Smooth muscle cell of the pulmonary artery (primary cell): ENCODE measurements at places on chromosomes 7 and 10. TPM values are rescaled to one million over a fixed set of nuclear protein-coding genes. Genes with fewer than 3 reads are reported as not detected.

Gene CDNF
- 0.59 and 2.6 TPM in 2 replicates for total RNA-seq

Gene TAS2R41
- not detected in 2 replicates for total RNA-seq

Gene ASAH2
- 0.53 and 3.2 TPM in 2 replicates for total RNA-seq

Gene NPFFR1
- total RNA-seq, result not detected in 2 replicates

Gene PIP
- total RNA-seq, result not detected in 2 replicates

Gene SPDYE8
- not detected in 2 replicates for total RNA-seq

Gene HECTD2
- total RNA-seq, result 8.5 and 9.7 TPM in 2 replicates

Gene ZNF716
- total RNA-seq, result not detected in 2 replicates

Gene TSPAN33
- 0.26 and 0.53 TPM in 2 replicates for total RNA-seq

Gene NOS3
- total RNA-seq, result 0.17 and 0.33 TPM in 2 replicates

Gene CYP3A5
- total RNA-seq, result not detected in 2 replicates

Gene GIMAP4
- 0.13 and 0.33 TPM in 2 replicates for total RNA-seq

Gene NEBL
- total RNA-seq, result 0.65 TPM in 1 of 2 replicates, not detected in the other

Gene SUN3
- not detected in 2 replicates for total RNA-seq

Gene FGFBP3
- 0.33 and 0.36 TPM in 2 replicates for total RNA-seq

Gene C7orf33
- total RNA-seq, result not detected in 2 replicates

Gene STOX1
- total RNA-seq, result 0.07 and 0.13 TPM in 2 replicates

Gene PAPOLB
- 0.07 and 0.39 TPM in 2 replicates for total RNA-seq

Gene FAM131B
- 3.2 and 9.1 TPM in 2 replicates for total RNA-seq

Gene GIMAP6
- total RNA-seq, result 0.13 and 0.46 TPM in 2 replicates

Gene LLCFC1
- not detected in 2 replicates for total RNA-seq

Gene ACBD7
- total RNA-seq, result 0.83 and 2.9 TPM in 2 replicates

Gene TNS3
- 74.0 and 99.2 TPM in 2 replicates for total RNA-seq

Gene ATOH7
- total RNA-seq, result 0.07 TPM in 1 of 2 replicates, not detected in the other

Gene LIPJ
- not detected in 2 replicates for total RNA-seq

Gene GNAT3
- not detected in 2 replicates for total RNA-seq

Gene HOXA3
- 4.4 and 5.8 TPM in 2 replicates for total RNA-seq

Gene UNCX
- not detected in 2 replicates for total RNA-seq

Gene OR2A5
- total RNA-seq, result not detected in 2 replicates

Gene GBX1
- total RNA-seq, result not detected in 2 replicates

Gene FBH1
- 99.9 and 103 TPM in 2 replicates for total RNA-seq

Gene MACC1
- total RNA-seq, result 0.39 and 0.50 TPM in 2 replicates

Gene EBF3
- total RNA-seq, result 1.6 and 6.5 TPM in 2 replicates

Gene CREB5
- total RNA-seq, result 1.7 and 7.6 TPM in 2 replicates

Gene UCN3
- total RNA-seq, result not detected in 2 replicates

Gene EPHA1
- not detected in 2 replicates for total RNA-seq

Gene TRIM50
- not detected in 2 replicates for total RNA-seq
